Right lung (tissue), 10 donors: ENCODE measurements at places on chromosomes 11 and 22.

DNA sequence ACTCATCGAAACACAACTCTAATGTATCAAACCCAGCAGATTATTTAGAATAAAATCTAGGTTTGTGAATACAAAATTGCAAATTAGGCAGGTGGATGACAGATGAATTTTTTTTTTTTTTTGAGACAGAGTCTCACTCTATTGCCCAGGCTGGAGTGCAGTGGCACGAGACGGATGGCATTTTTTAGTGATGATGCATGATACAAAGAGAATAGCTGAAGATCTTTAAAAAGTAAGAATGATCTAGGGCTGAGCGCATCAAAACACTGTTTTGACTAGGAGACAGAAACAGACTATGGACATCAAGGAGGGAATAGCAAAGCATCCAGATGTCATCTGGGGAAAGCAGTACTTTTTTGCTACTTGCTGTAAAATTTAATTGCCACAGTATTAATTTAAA, 63.8 kb downstream of the IMMP1L start:
- no peak for DNase-seq

DNA sequence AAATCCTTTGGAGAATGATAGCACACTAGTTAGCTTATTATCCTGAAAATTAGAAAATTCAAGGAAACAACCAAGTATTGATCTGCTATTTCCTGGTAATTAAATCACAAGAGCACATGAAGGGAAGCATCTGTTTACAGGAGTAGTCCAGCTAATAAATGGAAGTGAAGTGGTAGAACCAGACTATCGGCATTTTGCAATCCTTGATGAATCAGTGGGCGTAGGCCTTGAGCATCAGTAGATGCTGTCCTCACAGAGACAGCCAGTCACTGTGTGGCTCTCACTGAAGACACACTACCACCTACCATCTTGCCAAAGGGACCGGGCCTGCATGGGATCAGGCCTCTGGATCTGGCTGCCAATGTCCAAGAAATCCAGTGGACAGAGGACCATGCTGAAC, 69.8 kb downstream of the FBLN1 start:
- no peak for DNase-seq

GRCh38 chr11:46604796-46605195, 11.0 kb upstream of the AMBRA1 start:
- DNase-seq: no peak

GRCh38 chr11:113651023-113651422, 55.1 kb downstream of the TMPRSS5 start:
- no peak for DNase-seq

DNA sequence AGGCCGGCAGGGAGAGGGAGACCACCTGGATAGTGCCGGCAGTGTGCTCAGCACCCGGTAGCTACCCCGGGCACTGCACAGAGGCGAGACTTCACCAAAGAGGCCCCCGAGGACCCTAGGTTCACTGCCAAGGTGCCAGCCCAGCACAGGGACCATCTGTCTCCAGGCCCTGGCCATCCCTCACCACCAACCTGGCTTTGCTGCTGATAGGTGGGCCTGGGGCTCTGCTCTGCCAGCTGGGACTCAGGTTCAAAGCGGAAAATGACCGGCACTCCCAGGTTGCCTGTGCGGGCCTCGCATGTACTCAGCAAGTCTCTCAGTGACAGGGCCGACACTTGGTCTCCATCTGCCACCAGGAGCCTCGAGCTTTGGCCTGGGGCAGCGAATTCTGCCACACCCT, 812.2 kb downstream of the BRD1 start:
- no peak for DNase-seq

DNA sequence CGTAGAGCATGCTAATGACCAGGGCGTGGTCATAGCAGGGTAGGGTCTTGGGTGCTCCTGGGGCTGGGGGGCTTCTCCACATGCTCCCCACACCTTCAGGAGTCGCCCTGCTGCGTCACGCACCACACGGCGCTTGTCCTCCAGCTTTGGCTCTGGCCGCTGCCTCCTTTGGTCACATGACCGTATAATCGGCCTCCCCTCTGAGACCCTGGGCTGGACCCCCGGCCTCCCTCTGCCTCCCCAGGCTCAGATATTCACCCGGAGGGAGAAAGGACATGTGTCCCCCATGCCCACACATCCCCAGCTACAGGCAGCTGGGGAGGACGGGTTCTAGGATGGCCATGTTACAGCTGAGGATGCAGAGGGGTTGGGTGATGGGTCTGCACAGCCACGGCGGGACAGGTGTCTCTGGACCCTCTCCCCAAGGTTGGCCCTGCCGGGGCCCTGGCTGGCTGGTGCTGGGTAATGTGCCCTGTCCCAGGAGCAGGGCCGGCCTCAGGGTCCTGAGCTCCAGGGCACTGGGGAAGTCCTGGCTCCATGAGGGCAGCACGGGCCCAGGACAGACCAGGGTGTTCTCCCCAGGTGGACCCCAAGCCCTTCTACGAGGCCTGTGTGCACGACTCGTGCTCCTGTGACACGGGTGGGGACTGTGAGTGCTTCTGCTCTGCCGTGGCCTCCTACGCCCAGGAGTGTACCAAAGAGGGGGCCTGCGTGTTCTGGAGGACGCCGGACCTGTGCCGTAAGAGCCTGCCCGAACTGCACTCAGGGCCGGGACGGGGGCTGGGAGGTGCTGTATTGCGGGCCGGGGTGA, 14.5 kb downstream of the MUC2 start:
- DNase-seq: no peak
